Breast epithelium (tissue), 4 donors: ENCODE measurements at places on chromosomes 4 and X. TPM values are rescaled to one million over a fixed set of nuclear protein-coding genes. Genes with fewer than 3 reads are reported as not detected.

The SERTM2 gene
- total RNA-seq: 0.15 TPM

The AREG gene
- total RNA-seq: 3.4 TPM

The EMD gene
- total RNA-seq: 45.6 TPM

The NSG1 gene
- 0.48 TPM for total RNA-seq

The EFNB1 gene
- total RNA-seq: 46.5 TPM

The DRP2 gene
- under 0.01 TPM for total RNA-seq
